Cortex of kidney (tissue), 1 donor: ENCODE measurements at places on chromosomes 11 and 22.

- no peak for DNase-seq
Measured at GRCh38 chr11:91795139-91795887, 429.3 kb upstream of the FAT3 start.

GRCh38 chr22:37269936-37270678, 12.2 kb upstream of the CYTH4 start:
- DNase-seq: no peak

DNA sequence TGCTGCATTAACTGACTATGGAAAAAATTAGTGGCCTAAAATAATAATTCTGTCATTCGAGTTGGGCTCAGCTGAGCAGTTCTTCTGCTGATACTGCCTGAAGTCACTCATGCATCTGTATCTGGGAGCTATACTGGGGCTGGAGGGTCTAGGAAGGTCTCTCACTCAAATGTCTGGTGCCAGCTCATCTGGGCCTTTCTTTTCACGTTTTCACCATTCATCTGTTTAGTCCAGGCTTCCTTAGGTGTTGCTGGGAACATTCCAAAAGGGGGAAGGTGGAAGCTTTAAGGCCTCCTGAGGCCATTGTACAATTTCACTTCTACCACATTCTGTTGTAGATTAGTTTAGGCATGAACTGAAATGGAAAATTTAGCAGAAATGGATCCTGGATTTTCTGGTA, 28.0 kb downstream of the YAP1 start:
- DNase-seq: no peak

GRCh38 chr22:43520632-43521039, 108.8 kb downstream of the MPPED1 start:
- DNase-seq: no peak

GRCh38 chr11:65420979-65421793, 1.4 kb upstream of the NEAT1 start:
- DNase-seq: no peak

DNA sequence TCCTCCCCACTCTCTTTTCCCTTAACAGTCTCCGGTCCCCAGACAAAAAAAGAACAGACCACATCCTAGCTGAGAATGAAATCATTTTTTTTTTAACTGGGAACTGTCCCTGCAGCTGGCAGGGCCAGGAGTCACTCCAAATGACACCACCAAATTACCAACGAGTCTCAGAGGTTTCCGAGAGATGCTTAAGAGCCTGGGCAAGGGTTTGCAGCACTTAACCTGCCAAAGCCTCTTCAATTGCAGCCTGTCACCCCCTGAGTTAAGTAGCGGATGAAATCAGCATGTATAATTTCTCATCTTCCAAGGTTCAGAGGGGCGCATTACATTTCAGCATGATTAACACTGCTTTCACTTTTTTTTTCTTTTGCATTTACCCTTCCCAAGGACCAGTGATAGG, 71.8 kb downstream of the TENM4 start:
- no peak for DNase-seq

- DNase-seq: no peak
Measured at GRCh38 chr11:130407978-130408377, 20.4 kb downstream of the ADAMTS8 start.

DNA sequence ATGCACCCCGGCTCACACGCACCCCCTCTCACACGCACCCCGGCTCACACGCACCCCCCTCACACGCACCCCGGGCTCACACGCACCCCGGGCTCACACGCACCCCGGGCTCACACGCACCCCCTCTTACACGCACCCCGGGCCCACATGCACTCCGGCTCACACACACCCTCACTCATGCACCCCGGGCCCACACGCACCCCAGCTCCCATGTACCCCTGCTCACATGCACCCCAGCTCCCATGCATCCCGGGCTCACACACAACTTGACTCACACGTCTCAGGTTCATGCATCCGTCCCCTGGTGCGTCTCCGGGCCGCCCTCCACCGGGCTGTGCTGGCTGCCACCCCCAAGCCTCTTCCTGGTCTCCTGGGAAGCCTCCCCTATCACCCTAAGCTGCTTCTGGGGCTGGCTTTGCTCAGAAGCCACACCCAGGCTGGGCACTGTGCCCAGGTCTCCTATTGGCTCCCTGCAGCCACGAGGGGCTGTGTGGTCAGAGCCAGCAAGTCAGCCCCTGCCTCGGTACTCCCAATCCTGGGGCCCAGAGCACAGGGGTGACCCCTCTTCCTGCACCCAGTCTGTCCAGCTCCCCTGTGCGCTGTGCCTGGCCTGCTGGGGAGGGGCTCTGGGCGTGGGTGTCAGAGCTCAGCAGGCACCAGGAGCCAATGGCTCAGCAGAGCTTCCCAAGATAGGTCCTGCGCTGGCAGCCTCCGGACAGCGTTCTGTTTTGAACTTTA, 16.9 kb downstream of the TSPAN4 start:
- DNase-seq: no peak

- no peak for DNase-seq
Measured at GRCh38 chr11:120344302-120345004, 8.2 kb downstream of the ARHGEF12 start.

DNA sequence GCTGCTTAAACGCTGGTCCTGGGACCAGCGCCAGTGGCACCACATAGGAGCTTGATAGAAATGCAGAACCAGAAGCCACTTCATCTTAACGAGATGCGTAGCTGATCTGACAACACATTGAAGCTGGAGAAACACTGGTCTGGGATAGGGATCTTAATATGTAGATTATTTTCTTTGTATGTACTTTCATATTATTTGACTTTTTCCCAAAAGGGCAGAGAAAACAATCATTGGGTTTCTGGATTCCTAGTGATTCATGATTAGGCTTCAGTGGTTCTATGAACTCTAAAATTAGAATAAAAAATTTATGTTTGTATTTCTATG, 12.3 kb downstream of the MPEG1 start:
- no peak for DNase-seq

- DNase-seq: no peak
Measured at GRCh38 chr11:80109031-80109430, 668.2 kb upstream of the TENM4 start.

- no peak for DNase-seq
Measured at GRCh38 chr11:34068111-34068510, 16.6 kb downstream of the CAPRIN1 start.
